ENCODE measurements at places on chromosomes 2 and 18. TPM values are rescaled to one million over a fixed set of nuclear protein-coding genes. Genes with fewer than 3 reads are reported as not detected.

The STK11IP gene
- 10.8 TPM for total RNA-seq

The MYOM1 gene
- total RNA-seq: 1.5 TPM

The C18orf54 gene
- total RNA-seq: 11.8 TPM

The POTEC gene
- not detected for total RNA-seq

The PEX13 gene
- total RNA-seq: 42.5 TPM

The ALPP gene
- not detected for total RNA-seq

The EPHA4 gene
- 134 TPM for total RNA-seq

The PDCL3 gene
- total RNA-seq: 5.9 TPM

The CELF4 gene
- 50.9 TPM for total RNA-seq

The TGFA gene
- total RNA-seq: 3.7 TPM

The EHD3 gene
- total RNA-seq: 7.1 TPM

The MYCN gene
- 47.5 TPM for total RNA-seq

The DNER gene
- 75.7 TPM for total RNA-seq

The IL1F10 gene
- total RNA-seq: not detected

The CCDC148 gene
- total RNA-seq: 16.7 TPM

All from temporal lobe (tissue), 4 donors.